ENCODE measurements at places on chromosomes 11 and 22. TPM values are rescaled to one million over a fixed set of nuclear protein-coding genes. Genes with fewer than 3 reads are reported as not detected.

SNX32 gene
- not detected for total RNA-seq

DNA sequence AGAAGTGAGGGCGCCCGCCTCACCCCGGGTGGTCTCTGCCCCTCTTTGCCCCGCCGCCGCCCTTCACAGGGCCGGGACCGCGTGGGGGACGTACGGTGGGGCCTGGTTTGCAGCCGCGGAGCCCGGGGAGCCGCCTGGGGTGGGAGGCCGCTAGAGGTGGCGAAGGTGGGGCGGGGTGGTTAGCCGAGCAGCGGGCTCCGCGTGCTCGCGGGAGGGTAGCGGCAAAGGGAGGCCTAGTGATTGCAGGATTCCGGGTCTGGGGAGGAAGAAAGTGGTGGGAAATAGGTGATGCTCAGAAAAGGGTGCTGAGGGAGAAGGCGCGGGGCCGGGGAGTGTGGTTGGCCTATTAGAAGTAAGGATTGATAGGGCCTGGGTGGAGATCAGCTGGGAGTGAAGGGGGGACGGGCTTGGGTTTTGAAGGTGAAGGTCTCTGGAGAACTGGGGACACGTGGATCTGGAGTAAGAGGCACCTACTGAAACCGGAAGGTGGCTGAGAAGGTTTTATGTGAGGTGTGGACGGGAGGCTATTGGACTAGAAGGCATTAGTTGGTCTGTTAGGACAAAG, 571 bp downstream of the FAR1 start:
- peak; percentile 39 for DNase-seq

GRCh38 chr11:123384116-123384515, 46.0 kb upstream of the GRAMD1B start:
- no peak for DNase-seq

GRCh38 chr11:75508051-75508561, 17.6 kb downstream of the GDPD5 start:
- DNase-seq = no peak

DNA sequence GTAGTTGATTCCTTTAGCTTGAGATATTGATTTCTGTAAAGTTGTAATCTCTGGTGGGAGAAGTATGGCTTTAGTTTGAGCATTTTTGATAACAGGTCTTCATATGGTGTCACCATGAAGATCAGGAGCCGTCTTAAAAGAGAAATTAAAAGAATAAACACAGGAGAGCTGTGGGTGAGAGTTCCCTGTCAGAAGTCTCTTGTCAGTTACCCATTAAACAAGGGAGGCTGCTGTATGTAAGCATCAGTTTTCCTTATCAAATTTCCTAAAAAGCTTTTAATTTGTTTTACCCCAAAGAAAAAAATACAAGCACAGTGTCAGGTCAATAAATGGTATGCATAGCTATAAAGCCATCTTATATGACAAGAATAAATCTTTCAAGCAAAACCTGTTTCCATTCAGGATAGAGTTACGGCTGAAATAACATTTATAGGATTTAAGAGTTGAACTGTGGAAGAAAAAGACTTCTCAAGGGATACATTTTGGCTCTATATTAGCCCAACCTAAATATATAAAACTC, 767.5 kb downstream of the JRKL start:
- DNase-seq = no peak

GRCh38 chr11:83827940-83828554, 541.9 kb upstream of the CCDC90B start:
- peak; percentile 50 for DNase-seq

GRCh38 chr22:30036656-30037055, 43.6 kb upstream of the HORMAD2 start:
- no peak for DNase-seq

KRTAP5-9 gene
- not detected for total RNA-seq

- no peak for DNase-seq
Measured at GRCh38 chr11:73969091-73969490, 13.6 kb downstream of the UCP2 start.

OR5AN1 gene
- not detected for total RNA-seq

GRCh38 chr11:8225589-8226036, 38.1 kb downstream of the LMO1 start:
- DNase-seq = peak; percentile 60

DNA sequence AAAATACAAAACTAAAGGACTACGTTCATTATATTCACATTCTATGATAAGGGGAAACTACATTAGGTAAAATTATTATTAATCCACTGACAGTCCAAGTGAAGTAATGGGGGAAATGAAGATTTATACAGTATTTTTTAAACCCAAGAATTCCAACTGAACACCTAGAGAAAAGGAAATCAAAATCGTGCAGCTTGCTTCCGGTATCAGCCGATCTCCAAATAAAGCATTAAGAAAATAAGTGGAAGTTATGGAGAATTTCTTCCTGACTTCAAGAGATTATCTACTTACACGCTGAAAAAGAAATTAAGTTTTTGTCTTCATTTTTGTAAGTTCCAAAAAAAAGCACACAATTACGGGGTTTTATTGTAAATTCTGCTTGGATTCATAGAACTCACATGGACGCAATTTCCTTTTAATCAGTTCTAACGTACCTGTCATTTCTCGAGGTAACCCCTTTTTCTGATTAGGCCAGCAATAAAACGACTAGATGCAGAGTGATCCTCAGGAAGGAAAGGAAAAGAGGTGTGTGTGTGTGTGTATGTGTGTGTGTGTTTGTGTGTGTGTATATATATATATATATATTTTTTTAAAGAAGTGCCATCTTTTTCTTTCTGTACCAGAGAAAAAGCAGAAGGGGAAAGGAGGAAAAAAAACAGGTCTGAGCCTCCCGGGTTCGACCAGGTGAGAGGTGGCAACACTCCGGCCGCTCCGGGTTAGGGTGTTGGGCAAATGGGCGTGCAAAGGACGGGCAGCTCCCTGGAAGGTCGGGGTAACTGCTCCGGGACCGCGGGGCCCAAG, 1.1 kb downstream of the ZBTB44 start:
- no peak for DNase-seq

USH1C gene
- total RNA-seq = not detected

KDM4D gene
- 0.81 TPM for total RNA-seq

Data from H4 (cell line).